Activated effector memory CD4-positive, alpha-beta T cell treated with Interleukin-2 at 50 U/mL for 16 hours (primary cell): ENCODE measurements at places on chromosomes 12 and 14.

DNA sequence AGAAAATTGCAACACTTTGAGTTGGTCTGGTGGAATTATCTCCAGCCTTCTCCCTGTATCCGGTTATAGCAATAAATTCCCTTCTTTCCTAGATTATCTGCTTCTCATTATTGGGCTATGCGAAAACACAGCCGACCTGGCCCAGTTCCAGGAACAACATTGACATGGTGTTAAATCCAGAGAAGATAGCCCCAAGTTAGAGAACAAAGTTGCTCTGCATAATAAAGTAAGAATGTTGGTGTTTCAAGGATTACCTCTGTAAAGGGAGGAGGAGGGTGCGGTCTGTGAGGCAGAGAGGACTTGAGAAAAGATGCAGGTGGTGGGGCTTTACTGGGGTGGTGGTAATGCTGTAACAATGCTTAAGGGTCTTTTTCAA, 12.1 kb downstream of the TCL1A start:
- no peak for DNase-seq

DNA sequence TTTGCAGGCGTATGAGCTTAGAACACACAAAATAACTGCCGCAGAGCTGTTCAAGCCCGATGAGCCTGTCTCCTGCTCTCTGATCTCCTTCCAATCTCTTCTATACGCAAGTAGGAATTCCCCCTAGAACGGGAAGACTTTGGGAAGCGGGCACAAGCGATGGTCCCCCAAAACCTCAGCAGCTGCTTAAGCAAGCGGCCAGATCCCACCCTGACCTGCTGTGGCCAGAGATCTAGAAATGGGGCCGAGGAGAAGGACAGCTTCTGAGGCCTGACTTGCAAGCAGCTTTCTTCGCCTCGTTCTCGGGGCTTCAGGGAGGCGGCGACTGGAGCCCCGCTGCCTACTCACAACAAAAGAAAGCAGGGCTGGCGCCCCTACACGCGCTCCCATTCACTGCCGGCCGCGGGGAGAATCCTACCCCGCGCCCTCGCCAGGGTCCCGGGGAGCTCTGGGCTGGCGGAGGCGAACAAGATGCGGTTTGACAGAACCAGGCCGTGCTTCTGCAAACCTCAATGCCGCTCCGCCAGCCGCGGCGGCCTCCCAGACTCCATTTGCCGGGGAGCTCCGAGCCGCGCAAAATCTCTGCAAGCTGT, 922 bp downstream of the TBX5 start:
- no peak for DNase-seq

GRCh38 chr12:119980242-119980641, 8.8 kb upstream of the BICDL1 start:
- no peak for DNase-seq

DNA sequence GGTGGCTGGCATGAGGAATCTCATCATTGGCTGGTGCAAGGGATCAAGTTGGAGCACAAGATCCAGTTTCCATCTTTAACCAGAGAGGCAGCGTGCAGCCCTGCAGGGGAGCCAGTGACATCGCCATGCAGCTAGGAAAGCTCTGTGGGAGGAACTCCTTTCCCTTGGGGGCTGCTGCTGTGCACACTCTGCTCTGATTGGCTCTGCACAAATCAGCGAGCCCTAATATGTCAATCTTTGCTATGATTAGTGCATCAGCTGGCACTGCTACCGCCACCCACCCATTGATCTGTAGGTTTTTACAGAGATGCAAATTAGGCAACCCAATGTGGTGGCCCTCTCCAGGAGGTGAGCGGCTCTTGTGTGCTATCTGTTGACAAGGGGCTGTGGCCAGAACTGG, 262.6 kb downstream of the PCNX1 start:
- DNase-seq: no peak

- DNase-seq: no peak
Observed at GRCh38 chr14:73476451-73476931, 14.2 kb upstream of the RIOX1 start.

DNA sequence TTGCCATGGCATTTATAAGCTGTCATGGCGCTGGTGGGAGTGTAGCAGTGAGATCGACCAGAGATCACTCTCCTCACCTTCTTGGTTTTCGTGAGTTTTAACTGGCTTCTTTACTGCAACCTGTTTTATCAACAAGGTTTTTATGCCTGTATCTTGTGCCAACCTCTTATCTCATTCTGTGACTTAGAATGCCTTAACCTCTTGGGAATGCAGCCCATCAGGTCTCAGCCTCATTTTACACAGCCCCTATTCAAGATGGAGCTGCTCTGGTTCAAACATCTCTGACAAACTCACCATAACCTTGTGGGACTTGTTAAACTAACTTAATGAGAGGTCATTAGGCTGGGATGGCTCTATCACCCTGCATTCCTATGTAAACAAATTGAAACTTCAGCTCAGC, 151.3 kb downstream of the CAND1 start:
- no peak for DNase-seq

DNA sequence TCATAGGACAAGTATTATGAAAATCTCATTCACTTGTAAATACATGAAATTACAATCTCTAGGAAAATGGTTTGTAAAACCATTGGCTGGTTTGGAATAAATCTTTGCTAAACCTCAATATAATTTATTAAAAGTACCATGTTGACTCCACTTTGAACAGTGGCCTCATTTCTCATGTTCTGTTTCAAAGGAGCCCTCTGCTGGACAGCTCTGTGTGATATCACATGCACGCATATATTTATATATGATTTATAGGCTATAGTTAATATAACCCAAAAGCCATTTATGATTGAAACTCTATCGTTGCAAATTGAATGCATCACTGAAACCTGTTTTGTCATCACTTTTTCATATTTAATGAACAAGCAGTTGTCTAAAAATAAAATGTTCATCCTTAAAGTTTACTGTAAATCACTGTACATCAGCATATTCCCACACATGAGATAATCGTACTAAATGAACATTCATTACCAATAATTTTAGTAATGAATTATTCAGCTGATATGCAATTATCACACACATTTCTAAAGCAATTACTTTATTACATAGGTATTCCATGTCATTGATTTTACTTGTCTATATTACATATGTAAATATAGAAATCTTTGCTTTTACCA, 493.8 kb downstream of the NPAS3 start:
- no peak for DNase-seq

GRCh38 chr12:75694534-75695268, 183.3 kb upstream of the KRR1 start:
- no peak for DNase-seq

DNA sequence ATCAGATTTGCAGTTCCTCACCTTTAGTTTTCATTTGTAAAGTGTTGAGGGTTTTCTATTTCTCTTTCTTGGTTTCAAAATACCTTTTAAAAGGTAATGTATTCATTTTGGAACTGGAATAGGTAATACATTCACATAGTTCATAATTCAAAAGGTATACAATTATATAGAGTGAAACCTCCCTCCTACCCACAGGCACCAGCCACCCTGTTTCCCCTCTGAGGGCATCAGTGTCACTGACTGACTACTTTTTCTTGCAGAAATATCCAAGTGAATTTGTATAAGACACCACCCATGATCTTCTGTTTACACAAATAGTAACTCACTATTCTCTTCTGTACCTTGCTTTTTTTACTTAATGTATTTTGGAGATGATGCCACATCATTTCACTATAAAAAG, 139.6 kb upstream of the EGLN3 start:
- DNase-seq: no peak

DNA sequence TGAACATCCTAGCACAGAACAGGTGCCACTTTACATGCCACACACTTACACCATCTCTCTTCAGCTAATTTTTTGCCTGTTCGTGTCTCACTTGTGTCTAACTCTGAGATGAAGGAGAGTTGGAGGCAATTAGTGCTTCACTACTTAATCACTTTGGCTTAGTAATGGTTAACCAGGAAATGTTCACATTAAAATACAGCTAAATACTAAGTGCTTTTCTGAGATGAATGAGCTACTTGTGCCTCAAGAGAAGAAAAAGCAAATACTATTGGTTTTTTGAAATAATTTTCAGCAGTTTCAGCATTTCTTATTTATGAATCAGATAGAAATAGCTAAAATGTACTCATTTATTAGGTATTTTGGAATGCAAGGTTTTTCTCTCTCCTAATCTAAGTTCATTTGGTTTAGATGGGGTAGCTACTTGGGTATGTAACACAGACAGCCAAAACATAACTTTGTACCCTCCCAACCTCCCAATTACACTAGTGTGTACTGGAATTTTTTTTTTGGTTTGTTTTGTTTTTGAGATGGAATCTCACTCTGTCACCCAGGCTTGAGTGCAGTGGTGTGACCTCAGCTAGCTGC, 1474.1 kb upstream of the SEL1L start:
- no peak for DNase-seq

DNA sequence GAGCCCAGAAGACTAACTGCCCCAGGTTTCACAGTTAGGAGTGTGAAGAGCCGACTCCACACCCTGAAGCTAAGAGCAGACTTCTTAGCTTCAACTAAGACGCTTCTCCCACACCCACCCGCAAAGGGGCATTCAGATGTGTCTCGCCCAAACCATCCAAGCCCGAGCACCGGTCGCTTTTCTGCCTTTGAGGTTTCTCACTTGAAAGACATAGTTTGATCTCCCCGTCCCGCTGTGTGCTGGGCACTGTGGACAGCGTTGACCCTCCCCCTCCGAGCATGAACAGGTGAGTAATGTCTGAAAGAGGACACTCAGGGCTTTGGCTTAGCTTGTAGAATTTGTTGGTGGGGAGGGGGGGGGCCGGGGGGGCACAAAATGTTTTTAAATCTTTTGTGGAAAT, 123.8 kb downstream of the TMEM132D start:
- no peak for DNase-seq
